ENCODE measurements at places on chromosomes 6 and 20. TPM values are rescaled to one million over a fixed set of nuclear protein-coding genes. Genes with fewer than 3 reads are reported as not detected.
A peak's percentile ranks its signal among the peaks of the same experiment; 100 is the strongest.

DNA sequence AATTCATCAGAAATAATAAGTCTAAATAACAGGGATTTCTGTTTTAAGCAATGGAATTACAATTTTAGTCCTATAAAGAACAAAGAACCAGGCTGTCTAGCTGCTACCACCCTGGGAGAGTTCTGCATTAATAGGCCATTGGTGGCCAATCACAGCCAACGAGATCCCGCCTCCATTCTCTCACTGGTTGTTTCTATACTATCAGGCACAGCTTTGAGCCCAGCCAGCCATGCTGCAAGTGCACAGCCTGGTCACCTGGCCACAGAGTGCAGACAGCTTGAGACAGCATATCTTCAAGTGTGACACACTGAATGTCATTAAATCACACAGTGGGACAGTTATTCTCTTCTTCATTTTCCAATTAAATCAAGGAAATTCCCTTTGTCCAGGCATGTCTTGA lies 16.1 kb upstream of the RAB22A start:
- DNase-seq = no peak
- no peaks in the 10 kb centered on the region for H3K4me1 ChIP-seq
- H3K27ac ChIP-seq = no peak overlapping the region
- no peak overlapping the region for H3K4me3 ChIP-seq
- no peaks in the 10 kb centered on the region for H3K27me3 ChIP-seq
- peaks cover 3% of the 10 kb centered on the region for H3K36me3 ChIP-seq

- H3K27me3 ChIP-seq = no peaks in the 10 kb centered on the region
- H3K4me1 ChIP-seq = no peaks in the 10 kb centered on the region
- H3K27ac ChIP-seq = no peak overlapping the region
- no peak for DNase-seq
These were observed 504.9 kb downstream of the DOK5 start for GRCh38 chr20:54980103-54980960.

GRCh38 chr6:47267301-47267700 lies 42.4 kb downstream of the TNFRSF21 start:
- H3K36me3 ChIP-seq = no peaks in the 10 kb centered on the region
- no peak for DNase-seq
- no peaks in the 10 kb centered on the region for H3K27me3 ChIP-seq
- H3K4me3 ChIP-seq = no peak overlapping the region

- no peak overlapping the region for H3K4me3 ChIP-seq
- no peak overlapping the region for H3K27ac ChIP-seq
- H3K27me3 ChIP-seq = no peaks in the 10 kb centered on the region
- H3K36me3 ChIP-seq = no peaks in the 10 kb centered on the region
- no peaks in the 10 kb centered on the region for H3K4me1 ChIP-seq
These were observed 323.4 kb downstream of the BTBD9 start for GRCh38 chr6:38316099-38316868.

- H3K4me1 ChIP-seq = peaks cover 21% of the 10 kb centered on the region
- no peak overlapping the region for H3K4me3 ChIP-seq
- H3K36me3 ChIP-seq = peaks cover 5% of the 10 kb centered on the region
- no peaks in the 10 kb centered on the region for H3K27me3 ChIP-seq
These were observed 10.0 kb downstream of the REV3L start for GRCh38 chr6:111472933-111473435.

GRCh38 chr6:90179190-90180169 lies 117.2 kb downstream of the BACH2 start:
- no peaks in the 10 kb centered on the region for H3K36me3 ChIP-seq
- no peak for DNase-seq
- H3K4me3 ChIP-seq = no peak overlapping the region
- no peaks in the 10 kb centered on the region for H3K4me1 ChIP-seq

GRCh38 chr20:24815196-24815815 lies 133.8 kb upstream of the CST7 start:
- H3K4me1 ChIP-seq = no peaks in the 10 kb centered on the region
- no peak overlapping the region for H3K4me3 ChIP-seq
- DNase-seq = peak; percentile 18
- no peaks in the 10 kb centered on the region for H3K27me3 ChIP-seq

DNA sequence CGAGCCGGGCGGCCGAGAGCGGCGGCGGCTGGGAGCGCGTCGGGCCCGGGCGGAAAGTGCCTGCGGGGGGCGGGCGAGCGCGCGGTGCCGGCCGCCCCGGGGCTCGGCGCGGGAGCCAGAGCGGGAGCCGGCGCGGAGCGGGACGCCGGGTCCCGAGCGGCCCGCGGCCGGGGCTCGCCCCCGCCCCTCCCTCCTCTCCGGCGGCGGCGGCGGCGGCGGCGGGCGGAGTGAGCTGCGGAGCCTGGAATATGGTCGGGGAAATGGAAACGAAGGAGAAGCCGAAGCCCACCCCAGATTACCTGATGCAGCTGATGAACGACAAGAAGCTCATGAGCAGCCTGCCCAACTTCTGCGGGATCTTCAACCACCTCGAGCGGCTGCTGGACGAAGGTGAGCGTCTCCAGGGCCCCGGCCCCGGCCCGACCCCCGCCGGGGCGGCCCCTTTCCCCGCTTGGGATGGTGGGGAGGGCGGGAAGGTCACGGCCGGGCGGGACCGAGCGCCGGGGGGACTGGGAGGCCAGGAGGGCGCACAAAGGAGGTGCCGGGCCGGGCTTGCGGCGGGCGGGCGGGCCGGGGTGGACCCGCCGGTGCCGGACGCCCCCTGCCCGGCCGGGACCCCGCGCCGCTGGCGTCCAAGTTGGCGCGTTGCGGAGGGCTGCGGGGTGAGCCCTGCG lies 565 bp downstream of the QKI start:
- peak; percentile 94 for DNase-seq
- H3K27ac ChIP-seq = peak overlapping the region; percentile 91
- peak overlapping the region; percentile 98 for H3K4me3 ChIP-seq
- H3K27me3 ChIP-seq = no peaks in the 10 kb centered on the region
- H3K36me3 ChIP-seq = no peaks in the 10 kb centered on the region

DNA sequence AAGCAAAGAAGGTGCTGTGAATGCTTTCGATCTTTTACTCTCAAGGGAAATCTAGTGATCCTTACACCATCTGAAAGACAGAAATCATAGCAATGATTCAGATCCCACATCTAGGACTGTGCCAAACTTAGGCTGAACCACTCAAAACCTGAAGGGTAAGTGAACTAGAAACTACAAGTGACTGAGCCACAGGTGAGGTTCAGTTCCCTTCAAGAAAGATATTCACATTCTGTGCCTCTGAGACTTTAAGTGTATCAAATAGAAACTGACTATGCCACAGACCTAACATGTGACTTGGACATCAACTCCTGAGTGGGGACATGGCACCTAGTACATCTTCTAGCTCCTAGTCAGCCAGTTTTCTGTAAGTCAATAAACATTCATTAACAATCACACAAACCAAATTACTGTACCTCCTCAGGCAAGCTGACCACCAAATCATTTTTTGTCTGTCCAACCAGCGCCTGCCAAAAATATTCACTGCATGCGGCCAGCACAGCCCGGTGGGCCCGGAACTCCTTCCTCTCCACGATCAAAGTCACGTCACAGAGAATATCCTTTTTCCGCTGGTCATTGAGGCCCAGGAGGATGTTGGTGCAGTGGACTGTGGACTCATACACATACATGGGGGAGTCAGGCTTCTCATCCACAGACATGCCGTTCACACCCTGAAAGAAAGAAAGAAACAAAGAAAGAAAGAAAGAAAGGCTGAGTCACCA lies 114.1 kb downstream of the GJA10 start:
- no peaks in the 10 kb centered on the region for H3K36me3 ChIP-seq
- DNase-seq = no peak
- H3K4me1 ChIP-seq = peaks cover 34% of the 10 kb centered on the region
- no peaks in the 10 kb centered on the region for H3K27me3 ChIP-seq

DNA sequence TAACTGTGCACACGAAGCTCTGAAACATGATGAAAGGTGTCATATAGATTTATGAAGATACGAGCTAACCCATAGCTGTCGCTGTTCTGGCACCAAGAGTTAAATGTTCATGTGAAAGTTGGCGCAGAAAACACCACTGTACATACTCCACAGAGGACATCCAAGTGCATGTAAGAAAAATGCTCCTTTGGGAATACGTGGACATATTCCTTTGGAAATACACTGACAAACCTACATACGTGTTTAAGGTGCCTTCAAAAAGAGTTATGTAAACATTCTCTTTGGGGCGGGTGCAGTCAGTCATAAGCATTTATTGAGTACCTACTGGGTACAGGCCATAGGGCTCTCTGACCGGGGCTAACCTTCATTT lies 723 bp upstream of the ARID1B start:
- no peak for DNase-seq
- H3K27ac ChIP-seq = peak overlapping the region; percentile 81
- no peaks in the 10 kb centered on the region for H3K27me3 ChIP-seq
- peaks cover 38% of the 10 kb centered on the region for H3K4me1 ChIP-seq

- H3K36me3 ChIP-seq = peaks cover 31% of the 10 kb centered on the region
- no peaks in the 10 kb centered on the region for H3K27me3 ChIP-seq
- peak; percentile 84 for DNase-seq
- peaks cover 10% of the 10 kb centered on the region for H3K4me1 ChIP-seq
- peak overlapping the region; percentile 90 for H3K4me3 ChIP-seq
These were observed 657 bp upstream of the LTV1 start for GRCh38 chr6:143842461-143842901.

DNA sequence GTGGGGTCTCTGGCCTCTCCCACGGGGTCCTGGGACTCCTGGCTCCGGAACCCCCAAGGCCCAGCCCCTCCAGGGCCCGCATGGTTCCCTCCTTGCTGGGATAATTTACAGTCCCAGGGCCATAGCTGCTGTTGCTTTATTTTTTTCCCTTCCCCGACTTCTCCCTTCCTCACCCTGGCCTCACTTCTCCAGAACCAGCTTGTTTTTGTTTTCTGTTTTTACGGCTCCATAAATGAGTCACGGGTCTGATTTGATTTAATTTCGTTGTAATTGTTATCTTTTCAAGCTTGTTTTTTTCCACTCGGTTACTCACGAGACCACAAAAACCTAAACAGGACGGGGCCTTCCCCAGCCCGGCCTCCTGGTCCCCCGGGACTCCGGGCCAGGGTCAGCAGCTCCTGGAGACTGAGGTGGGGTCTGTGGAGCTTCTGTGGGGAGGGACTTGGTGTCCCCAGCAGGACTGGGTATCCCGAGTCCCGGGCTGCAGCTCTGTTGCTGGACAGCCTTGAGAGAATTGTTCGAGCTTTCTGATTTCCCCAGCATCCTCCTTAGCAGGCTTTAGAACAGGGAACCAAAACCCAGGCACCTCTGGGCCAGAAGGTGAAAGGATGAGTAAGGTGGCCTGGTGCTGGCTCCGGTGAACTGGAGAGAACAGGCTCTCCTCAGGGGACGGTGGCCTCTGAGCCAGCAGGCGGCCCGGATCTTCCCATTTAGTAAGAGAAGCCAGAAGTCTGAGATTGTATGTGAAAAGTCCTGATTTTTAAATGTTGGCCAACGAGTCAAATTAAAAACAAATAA lies 94.9 kb downstream of the CEBPB start:
- H3K4me1 ChIP-seq = peaks cover 43% of the 10 kb centered on the region
- no peaks in the 10 kb centered on the region for H3K36me3 ChIP-seq
- DNase-seq = peak; percentile 97
- H3K27ac ChIP-seq = peak overlapping the region; percentile 98

GRCh38 chr20:49964964-49965780 lies 17.6 kb upstream of the SNAI1 start:
- H3K27me3 ChIP-seq = no peaks in the 10 kb centered on the region
- no peak overlapping the region for H3K27ac ChIP-seq
- H3K36me3 ChIP-seq = no peaks in the 10 kb centered on the region

GRCh38 chr6:113292646-113293422 lies 564.3 kb upstream of the MARCKS start:
- no peaks in the 10 kb centered on the region for H3K36me3 ChIP-seq
- no peaks in the 10 kb centered on the region for H3K27me3 ChIP-seq
- no peak overlapping the region for H3K4me3 ChIP-seq
- no peak for DNase-seq
- H3K4me1 ChIP-seq = peaks cover 30% of the 10 kb centered on the region

- no peaks in the 10 kb centered on the region for H3K36me3 ChIP-seq
- no peak overlapping the region for H3K4me3 ChIP-seq
- H3K27me3 ChIP-seq = no peaks in the 10 kb centered on the region
- H3K27ac ChIP-seq = no peak overlapping the region
These were observed 40.4 kb upstream of the CST7 start for GRCh38 chr20:24908642-24909041.

DNA sequence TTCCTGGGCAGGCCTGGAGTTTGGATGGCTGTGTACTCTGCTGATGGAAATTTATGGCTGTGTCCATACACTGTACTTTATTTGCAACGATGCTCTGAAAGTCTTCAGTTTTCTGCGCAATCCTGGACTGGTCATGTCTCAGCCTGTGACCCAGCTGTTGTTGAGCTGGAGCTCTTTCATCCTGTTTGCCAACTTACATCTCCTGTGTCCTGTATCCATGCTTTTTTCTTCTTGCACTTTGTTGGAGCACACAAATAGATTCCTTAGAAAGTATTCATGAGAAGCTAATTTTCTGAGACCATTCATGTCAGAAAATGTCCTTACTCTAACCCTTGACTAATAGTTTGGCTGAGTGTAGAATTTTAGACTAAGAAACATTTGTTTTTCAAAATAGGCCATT lies 251.2 kb downstream of the BCKDHB start:
- no peaks in the 10 kb centered on the region for H3K27me3 ChIP-seq
- H3K36me3 ChIP-seq = no peaks in the 10 kb centered on the region
- H3K27ac ChIP-seq = no peak overlapping the region
- DNase-seq = no peak
- H3K4me1 ChIP-seq = no peaks in the 10 kb centered on the region

DNA sequence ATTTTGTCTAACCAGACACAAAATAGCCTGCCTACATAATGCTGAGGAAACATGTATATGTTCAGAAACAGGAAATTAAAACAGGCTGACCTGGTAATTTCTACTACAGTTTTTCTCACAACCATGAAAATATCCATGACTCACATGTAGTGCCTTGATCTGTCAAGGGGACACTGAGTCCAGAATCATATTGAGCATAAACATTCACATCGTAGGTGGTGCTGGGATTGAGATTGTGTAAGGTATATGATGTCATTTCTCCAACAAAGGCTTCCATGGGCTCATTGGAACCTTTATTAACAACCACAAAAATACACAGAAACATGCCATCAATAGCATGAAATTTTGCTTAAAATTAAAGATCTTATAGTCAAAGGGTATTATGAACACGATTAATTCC lies 80.9 kb downstream of the COL12A1 start:
- H3K4me1 ChIP-seq = peaks cover 2% of the 10 kb centered on the region
- H3K36me3 ChIP-seq = peaks cover 100% of the 10 kb centered on the region
- H3K4me3 ChIP-seq = no peak overlapping the region
- H3K27ac ChIP-seq = peak overlapping the region; percentile 15

DNA sequence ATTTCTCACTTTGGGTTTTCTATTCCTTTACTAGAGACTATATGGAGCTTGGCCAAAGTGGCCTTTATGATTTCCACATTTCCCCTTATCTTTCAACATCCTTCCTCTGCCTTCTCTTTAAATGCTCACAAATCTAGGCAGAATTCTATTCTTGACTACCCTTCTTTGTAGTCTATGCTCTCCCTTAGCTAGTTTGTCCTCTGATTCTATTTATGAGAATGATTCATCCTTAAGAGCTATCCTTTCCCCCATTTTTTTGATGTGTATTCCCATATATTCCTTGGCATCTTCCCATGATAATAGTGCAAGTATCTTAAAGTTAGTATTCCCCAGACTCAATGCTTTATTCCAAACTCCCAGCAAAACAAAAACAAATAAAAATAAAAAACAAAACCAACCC lies 53.1 kb downstream of the IL20RA start:
- H3K4me1 ChIP-seq = no peaks in the 10 kb centered on the region
- H3K27ac ChIP-seq = no peak overlapping the region
- H3K36me3 ChIP-seq = no peaks in the 10 kb centered on the region
- DNase-seq = no peak

GMNN gene
- 9.4 TPM for total RNA-seq

ESR1 gene
- 3.3 TPM for total RNA-seq

YIPF3 gene
- total RNA-seq = 126 TPM

PNPLA1 gene
- total RNA-seq = not detected

TAGAP gene
- not detected for total RNA-seq

DDX43 gene
- total RNA-seq = 5.0 TPM

OR12D3 gene
- not detected for total RNA-seq

NKX2-4 gene
- not detected for total RNA-seq

C6orf118 gene
- total RNA-seq = not detected
